Neural cell (in vitro differentiated cells): ENCODE measurements at places on chromosomes 11 and 22. TPM values are rescaled to one million over a fixed set of nuclear protein-coding genes. Genes with fewer than 3 reads are reported as not detected.

The C11orf52 gene
- polyA plus RNA-seq = not detected in 2 replicates

The PGR gene
- polyA plus RNA-seq = not detected in 2 replicates

The OR8K3 gene
- polyA plus RNA-seq = not detected in 2 replicates

The RIMBP3B gene
- polyA plus RNA-seq = 0.26 and 0.66 TPM in 2 replicates

The OR52N1 gene
- polyA plus RNA-seq = not detected in 2 replicates

The PKDREJ gene
- not detected in 2 replicates for polyA plus RNA-seq

The GUCY1A2 gene
- polyA plus RNA-seq = 4.9 and 5.1 TPM in 2 replicates

The ARVCF gene
- 112 and 134 TPM in 2 replicates for polyA plus RNA-seq

The DGCR6L gene
- polyA plus RNA-seq = 117 and 125 TPM in 2 replicates

The PHLDA2 gene
- not detected in 2 replicates for polyA plus RNA-seq

The GLYATL1 gene
- 0.64 and 0.84 TPM in 2 replicates for polyA plus RNA-seq

The BDNF gene
- not detected in 2 replicates for polyA plus RNA-seq

The GRAMD1B gene
- 1.5 and 3.8 TPM in 2 replicates for polyA plus RNA-seq

The SPECC1L gene
- 27.1 and 28.7 TPM in 2 replicates for polyA plus RNA-seq

The OVCH2 gene
- not detected in 2 replicates for polyA plus RNA-seq

The C11orf65 gene
- polyA plus RNA-seq = 1.1 and 1.4 TPM in 2 replicates

The MIAT gene
- 529 and 710 TPM in 2 replicates for polyA plus RNA-seq

The GRK3 gene
- polyA plus RNA-seq = 9.8 and 11.4 TPM in 2 replicates

The LBHD1 gene
- 10.5 and 10.6 TPM in 2 replicates for polyA plus RNA-seq

The CPT1A gene
- polyA plus RNA-seq = 0.12 and 0.35 TPM in 2 replicates

The PANX2 gene
- polyA plus RNA-seq = 3.4 and 6.4 TPM in 2 replicates

The ASCL2 gene
- not detected in 2 replicates for polyA plus RNA-seq

The SLC22A9 gene
- polyA plus RNA-seq = not detected in 2 replicates

The CNGA4 gene
- not detected in 2 replicates for polyA plus RNA-seq
